RWPE2 (cell line): ENCODE measurements at places on chromosomes 4 and X.

DNA sequence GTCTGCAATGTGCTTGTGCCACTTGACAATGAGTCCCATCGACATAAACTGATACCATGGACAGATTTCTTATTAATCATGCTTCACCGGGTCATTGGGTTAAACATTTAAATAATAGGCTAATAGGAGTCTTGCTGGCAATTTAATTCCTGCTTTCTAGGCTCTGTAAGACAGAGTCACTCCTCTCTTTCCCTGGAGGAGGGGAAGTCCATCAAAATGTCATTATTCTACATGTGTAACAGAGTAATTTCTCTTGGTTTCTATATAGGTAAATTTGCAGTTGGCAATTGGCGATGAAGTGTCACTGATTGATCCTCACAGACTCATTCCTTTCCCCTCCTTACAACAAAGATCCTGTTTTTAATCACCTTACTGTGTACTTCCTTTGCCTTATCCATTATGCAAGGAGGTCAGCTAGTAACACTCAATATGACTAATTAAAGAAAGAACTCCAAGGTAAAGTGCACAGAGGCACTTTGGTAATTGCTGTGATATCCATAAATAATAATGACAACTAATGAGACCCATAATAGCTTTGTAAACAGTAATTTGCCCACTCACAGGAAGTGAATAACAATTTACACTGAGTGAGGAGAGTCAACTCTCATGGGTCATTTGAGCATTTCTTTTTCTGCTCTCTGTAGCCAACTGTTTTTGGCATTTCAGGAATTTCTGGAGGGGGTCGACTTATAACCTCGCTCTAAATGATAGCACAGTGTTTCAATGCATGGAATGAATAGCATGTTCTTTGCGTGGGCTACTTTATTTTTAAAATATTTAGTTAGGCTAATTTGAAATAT is 184.0 kb downstream of the UGT8 start:
- DNase-seq: no peak

- peak; percentile 77 for DNase-seq
Measured at GRCh38 chr4:152935631-152936445, at the start of gene FHDC1. FHDC1 (plus strand) TSS chr4:152936323; CDS start chr4:152943058, 6,735 bp downstream.

GRCh38 chrX:31590581-31591114 is 518.8 kb upstream of the FTHL17 start:
- no peak for DNase-seq

DNA sequence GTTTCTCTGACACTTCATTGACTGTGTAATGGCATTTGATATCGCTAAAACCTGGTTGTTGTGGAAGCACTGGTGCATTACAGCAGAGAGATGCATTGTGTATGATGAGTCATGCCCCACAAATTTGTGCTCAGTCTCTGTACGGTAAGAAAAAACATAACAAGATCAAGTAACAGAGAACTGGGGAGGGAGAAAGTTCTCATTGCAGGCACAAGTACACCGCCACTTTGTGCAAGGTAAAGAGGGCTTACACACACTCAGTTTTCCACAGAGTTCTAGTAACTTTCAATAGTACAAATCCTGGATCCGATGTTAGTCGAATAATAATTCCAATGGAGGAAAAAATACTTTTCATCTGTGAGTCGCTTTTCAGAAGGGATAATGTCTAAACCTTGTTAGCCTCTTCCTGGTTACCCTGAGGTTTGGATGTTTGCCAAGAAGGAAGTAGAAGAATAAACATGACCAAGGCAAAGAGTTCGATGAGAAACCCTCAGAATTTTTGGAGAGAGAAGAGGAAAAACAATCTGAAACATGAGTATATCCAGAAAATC is 512.5 kb upstream of the SLIT2 start:
- peak; percentile 46 for DNase-seq

DNA sequence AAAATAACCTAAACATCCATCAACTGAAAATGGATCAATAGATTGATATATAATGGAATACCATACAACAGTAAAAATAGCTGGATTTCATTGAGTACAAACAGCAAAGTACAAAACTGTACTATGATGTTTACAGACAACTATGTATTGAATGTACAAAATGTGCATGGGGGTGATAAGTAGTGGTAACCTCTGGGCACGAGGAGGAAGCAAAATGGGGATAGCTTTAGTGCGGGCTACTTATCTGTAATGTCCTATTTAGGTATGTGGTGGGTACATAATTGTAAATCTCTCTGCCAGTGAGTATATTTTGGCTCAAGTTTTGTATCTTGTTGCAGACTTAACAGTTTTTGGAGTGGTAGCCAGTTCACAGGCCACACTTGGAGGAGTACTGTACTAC is 123.6 kb downstream of the STAG2 start:
- no peak for DNase-seq
